Stimulated activated CD8-positive, alpha-beta memory T cell treated with anti-CD3 and anti-CD28 coated beads, Interleukin-7, amount 100 ng/mL, for 1 hour (primary cell): ENCODE measurements at places on chromosomes 11 and 22.

- no peak for DNase-seq
Measured at GRCh38 chr11:82996966-82997606, 74.6 kb downstream of the RAB30 start.

GRCh38 chr11:65696802-65697552 lies 15.1 kb upstream of the KAT5 start:
- no peak for DNase-seq

DNA sequence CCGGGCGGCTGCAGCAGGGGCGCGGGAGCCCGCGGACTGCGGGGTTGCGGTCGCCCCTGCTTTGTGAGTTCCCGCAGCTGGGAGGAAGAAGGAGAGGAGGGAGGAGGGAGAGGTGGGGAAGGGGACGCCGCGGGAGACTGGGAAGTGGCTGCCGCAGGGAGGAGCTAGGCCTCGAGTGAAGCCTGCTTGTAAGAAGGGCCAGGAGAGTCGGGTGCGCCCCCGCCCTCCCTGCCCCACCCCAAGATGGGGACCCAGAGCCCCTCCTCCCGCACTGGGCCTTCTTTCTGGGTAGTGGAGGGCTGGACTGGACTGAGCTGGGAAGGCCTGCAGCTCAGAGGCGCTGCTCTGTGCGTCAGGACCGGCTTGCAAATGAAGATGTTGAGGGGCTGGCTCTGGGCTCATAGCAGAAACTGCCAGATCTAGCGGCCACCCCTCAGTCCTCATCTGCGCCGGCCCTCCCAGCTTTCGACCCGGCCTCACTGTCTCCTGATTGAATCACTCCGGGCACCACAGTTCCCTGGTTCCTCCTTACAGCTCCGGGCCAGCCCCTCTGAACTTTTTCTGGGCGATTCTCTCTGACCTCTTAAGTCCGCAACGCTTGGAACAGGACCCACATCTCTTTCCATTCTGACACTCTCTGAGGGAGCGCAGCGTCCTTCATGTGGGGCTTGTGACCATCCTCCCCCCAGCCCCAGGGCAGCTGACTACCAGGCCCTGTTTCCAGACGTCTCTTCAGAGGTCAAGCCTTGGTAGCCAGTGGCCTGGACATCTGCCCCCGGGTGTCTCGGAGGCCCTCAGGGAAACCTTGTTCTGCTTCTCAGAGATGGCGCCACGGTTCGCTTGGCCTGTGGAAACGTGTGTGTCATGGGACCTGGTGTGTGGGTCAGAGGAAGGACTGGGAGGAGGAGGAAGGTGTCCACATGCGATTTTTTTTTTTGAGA lies 21.9 kb downstream of the SERPINH1 start:
- no peak for DNase-seq

GRCh38 chr22:24107661-24108060 lies 73.6 kb upstream of the SUSD2 start:
- no peak for DNase-seq

- DNase-seq = no peak
Measured at GRCh38 chr11:1866226-1866625, 13.3 kb downstream of the LSP1 start.

- DNase-seq = no peak
Measured at GRCh38 chr22:21755851-21756284, 20.3 kb upstream of the YPEL1 start.

- DNase-seq = no peak
Measured at GRCh38 chr22:47422736-47423135, 660.3 kb downstream of the TBC1D22A start.

GRCh38 chr22:37267661-37268413 lies 14.5 kb upstream of the CYTH4 start:
- DNase-seq = no peak

DNA sequence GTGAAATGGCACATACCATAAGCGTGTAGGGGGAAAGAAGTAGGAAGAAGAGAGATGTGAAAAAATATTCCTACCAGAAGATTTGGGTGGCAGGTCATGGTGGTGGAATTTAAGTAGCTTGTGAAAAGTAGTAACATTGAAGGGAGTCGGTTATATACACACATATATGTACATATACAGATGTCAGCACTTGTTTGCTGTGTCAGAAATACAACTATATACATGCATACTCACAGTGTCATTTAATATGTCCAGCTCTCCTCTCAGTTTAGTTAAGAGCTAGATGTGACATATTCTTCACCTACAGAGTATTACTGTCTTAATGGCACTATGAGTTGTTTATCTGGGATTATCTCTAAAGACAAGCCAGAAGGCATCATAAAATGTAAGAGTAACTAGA lies 987.4 kb upstream of the CCDC90B start:
- DNase-seq = no peak

- no peak for DNase-seq
Measured at GRCh38 chr11:74427384-74427886, 29.2 kb upstream of the PGM2L1 start.

- no peak for DNase-seq
Measured at GRCh38 chr22:44085743-44086270, 61.7 kb downstream of the PARVB start.

- no peak for DNase-seq
Measured at GRCh38 chr11:117045196-117045595, 53.0 kb downstream of the SIK3 start.

DNA sequence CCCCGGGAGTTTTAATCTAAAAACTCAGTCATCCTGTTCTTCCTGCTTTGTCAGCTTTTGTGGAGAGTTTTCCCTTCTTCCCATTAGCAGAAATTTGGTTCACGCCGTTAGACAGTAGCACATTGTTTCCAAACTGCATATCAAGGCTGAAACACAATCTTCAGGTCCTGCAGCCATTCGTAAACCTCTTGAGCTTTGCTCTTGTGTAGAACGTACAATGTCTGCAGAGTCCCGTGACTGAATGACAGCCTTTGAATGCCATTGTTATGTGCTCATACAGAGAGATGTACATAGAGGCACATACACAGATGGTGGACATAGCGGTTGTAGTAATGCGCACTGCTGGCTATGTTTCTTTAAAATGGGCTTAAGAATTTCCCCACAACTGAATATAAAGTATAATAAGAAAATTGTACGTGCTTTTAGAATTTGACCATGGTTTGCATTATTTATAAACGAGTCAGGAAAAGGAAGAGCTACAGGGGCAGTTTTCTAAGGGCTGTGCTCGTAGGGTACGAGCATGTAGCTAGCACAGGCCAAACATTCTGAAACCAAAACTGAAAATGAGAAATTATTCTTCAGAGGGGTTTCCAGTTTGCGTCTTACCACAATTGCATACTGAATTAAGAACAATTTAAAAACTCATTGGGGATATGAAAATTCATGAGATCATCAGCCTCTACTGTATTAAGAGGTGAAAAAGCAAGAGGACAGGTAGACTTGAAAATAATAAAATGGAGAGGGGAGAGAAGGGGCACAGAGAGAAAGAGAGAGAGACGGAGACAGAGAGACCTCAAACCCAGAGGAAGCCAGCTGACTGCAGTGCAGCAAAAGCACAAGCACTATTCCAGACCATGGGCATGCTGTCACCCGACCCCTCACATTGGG lies 310.1 kb downstream of the CADM1 start:
- no peak for DNase-seq

DNA sequence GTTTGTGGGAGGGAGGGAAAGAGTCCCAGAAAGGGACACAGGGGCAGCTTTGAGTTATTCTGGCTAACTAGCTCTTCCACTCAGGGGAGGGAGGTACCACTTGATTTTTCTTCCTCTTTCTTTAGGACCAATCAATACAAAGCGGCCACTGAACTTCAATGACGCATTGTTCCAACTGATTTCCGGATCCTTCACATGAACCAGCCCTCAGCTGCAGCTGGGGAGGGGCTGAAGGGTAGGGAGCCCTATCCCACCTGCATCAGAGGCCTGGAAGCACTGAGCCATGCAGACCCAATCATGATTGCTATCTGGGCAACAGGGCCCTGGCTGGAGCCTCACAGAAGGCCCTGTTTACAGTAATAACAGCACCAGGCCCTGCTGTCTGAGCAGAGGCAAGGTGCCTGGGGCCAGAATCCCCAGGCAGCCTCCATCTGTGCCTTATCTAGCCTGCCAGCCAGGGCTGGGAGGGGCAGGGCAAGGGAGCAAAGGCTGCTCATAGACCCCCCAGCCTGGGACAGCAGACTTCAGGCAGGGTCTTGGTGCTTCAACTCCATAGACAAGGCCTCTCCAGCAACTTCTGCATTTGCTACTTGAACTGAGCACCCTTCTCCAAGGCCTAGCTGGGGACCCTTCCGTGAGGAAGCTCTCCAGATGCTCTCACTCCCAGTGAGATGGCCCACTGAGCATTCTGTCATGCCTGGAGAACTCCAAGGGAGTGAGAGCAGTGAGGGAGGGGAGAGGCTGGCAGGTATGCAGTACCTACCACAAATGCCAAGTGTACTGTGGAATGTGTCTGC lies 22.5 kb downstream of the CLPB start:
- DNase-seq = no peak

GRCh38 chr11:65206441-65206841 lies 24.7 kb downstream of the CAPN1 start:
- no peak for DNase-seq

DNA sequence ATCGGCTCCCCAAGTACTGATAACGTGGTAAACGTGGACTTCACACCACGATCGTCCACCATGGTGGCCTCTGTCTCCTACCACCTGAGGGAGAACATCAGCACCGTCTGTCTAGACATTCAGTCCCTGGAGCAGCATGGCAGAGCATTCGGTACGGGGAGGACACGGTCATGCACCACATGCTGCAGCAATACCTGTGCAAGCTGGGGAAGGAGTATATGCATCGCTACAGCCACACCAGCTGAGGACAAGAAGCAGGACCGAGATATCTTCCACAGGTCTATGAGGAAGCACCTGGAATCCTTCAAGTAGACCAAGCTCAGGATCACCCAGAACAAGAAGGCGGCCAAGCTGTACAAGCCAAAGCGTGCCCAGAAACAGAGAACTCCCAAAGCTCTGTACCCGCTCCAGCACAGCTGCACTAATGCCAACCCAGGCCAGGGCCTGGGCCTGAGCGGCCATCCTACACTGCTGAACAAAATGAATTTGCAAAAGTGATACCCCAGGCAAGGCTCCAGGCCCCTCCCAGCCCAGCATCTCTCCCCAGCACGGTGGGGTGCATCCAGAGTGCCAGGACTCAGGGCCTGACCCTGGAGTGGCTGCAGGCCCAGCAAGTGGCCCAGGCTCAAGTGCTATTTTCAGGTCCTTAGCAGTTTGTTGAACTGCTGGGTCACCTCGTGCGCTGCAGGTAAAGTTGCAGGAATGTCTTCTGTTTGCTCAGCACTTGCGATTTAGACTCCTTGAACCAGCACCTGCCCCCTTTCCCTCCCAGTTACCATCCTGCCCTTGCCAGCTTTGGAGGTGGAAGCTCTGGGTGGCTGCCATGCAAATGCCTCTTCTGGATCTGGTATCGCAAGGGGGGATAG lies 119.3 kb upstream of the SERPIND1 start:
- no peak for DNase-seq

- no peak for DNase-seq
Measured at GRCh38 chr11:95608093-95608492, 181.5 kb downstream of the FAM76B start.

- DNase-seq = no peak
Measured at GRCh38 chr22:48820481-48821345, 1007.0 kb downstream of the BRD1 start.

- no peak for DNase-seq
Measured at GRCh38 chr11:10114593-10115404, 179.2 kb downstream of the SBF2 start.

DNA sequence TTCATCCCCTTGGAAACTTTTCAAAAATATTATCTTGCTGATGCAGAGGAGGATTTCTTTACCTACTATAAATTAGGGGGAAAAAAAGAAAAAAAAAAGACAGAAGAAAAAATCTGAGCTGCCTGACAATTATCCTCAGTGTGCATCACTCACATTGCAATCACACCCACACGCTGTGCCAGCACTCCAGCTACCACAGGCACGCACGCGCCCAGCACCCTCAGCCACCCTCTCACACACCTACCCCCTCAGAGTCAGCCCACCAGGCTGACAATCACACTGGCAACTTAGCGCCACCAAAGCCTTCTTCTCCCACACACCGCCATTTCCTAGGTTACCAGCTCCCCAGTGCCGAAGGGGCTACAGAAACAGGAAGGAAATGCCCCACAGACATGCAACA lies 236.1 kb downstream of the KCNA4 start:
- no peak for DNase-seq

- no peak for DNase-seq
Measured at GRCh38 chr22:50520826-50521453, 4.5 kb downstream of the SCO2 start.

DNA sequence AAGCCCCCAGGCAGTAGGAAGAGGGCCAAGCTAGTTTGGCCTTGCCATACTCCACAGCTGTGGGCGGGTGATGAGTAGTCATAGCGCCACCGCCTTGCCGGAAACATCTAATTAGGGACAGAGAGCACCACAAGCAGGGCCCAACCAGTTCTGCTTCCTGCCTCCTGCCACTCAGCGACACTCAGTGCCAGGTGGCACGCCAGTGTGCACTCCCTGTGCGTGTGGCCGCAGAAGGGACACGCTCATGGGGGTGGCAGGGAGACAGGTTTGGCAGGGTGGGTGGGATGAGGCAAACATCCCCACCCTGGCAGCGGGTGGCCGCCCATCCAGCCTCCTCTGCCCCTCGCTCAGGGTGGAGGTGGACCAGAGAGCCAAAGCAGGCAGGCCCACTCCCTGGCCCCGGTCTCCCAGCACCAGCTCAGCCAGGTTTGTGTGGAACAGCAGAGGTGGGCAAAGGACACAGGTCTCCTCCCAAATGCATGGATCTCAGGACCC lies 4.9 kb downstream of the OVOL1 start:
- no peak for DNase-seq

- DNase-seq = no peak
Measured at GRCh38 chr11:1921574-1922141, 2.2 kb downstream of the TNNT3 start.

GRCh38 chr11:22193348-22194051 lies 615 bp downstream of the ANO5 start:
- DNase-seq = no peak

DNA sequence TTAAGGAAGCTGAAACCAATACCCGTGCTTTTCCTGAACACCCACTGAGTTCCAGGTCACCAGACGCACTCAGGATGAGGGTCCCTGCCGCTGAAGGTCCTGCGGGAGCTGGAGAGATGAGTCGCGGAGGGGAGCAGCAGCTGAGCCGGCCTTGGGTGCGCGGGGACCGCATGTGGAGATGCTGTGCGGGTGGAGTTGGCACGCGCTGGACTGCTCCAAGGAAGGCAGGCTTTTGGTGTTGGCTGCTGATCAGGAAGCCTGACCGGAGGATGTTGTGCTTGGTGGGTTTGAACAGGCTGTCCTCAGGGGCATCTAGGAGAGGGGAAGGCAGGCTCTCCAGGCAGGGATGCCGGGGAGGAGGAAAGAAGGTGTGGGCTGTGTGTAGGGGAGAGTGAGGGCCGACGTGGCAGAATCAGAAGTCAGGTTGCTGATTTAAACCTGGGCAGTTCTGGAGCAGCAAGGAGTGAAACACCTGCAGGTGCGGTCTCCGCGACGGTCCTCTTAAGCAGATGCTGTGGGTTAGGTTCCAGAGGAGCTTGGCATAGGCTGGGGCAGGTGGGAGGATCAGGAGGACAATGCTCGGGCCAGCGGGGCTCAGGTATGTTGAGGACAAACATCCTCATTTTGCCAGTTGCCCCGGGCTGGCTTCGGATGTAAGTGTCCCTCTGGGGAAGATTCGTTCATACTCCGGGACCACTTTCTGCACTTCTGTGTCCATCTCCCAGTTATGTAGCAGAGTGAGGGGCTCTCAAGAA lies 197.5 kb upstream of the B3GAT1 start:
- DNase-seq = no peak
